ENCODE measurements at places on chromosomes 7 and 10. TPM values are rescaled to one million over a fixed set of nuclear protein-coding genes. Genes with fewer than 3 reads are reported as not detected.

GRCh38 chr7:117082647-117083046, 129.3 kb downstream of the ST7 start:
- H3K4me3 ChIP-seq = no peak overlapping the region
- peaks cover 8% of the 10 kb centered on the region for H3K4me1 ChIP-seq
- DNase-seq = no peak
- no peak overlapping the region for H3K27ac ChIP-seq
- H3K27me3 ChIP-seq = no peaks in the 10 kb centered on the region

DNA sequence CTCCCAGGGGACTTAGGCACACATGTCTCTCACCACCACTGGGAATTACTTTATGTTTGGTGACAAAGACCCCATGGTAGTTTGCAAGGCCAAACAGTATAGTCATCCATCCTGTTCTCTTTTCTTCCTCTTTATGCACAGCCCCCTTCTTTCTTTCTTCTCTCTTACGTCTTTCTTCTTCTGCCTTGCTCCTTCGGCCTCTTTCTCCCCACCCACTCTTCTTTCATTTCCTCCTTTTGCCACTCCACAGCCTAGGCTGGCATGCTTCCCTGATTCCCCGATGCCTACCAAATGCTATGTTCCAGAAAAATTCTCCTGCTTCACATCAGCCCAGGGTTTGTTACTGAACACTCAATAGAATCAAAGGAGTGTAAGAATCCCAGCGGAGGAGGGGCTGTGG, 62.4 kb upstream of the MKLN1 start:
- no peaks in the 10 kb centered on the region for H3K27me3 ChIP-seq
- H3K4me1 ChIP-seq = no peaks in the 10 kb centered on the region
- H3K27ac ChIP-seq = no peak overlapping the region
- H3K4me3 ChIP-seq = no peak overlapping the region

- no peaks in the 10 kb centered on the region for H3K36me3 ChIP-seq
- H3K27me3 ChIP-seq = no peaks in the 10 kb centered on the region
- no peak overlapping the region for H3K4me3 ChIP-seq
Observed at GRCh38 chr7:121797657-121798452, 75.1 kb upstream of the PTPRZ1 start.

- no peaks in the 10 kb centered on the region for H3K4me1 ChIP-seq
- H3K27me3 ChIP-seq = no peaks in the 10 kb centered on the region
- H3K27ac ChIP-seq = no peak overlapping the region
- no peak overlapping the region for H3K4me3 ChIP-seq
Observed at GRCh38 chr7:151839451-151839921, 37.4 kb downstream of the PRKAG2 start.

DNA sequence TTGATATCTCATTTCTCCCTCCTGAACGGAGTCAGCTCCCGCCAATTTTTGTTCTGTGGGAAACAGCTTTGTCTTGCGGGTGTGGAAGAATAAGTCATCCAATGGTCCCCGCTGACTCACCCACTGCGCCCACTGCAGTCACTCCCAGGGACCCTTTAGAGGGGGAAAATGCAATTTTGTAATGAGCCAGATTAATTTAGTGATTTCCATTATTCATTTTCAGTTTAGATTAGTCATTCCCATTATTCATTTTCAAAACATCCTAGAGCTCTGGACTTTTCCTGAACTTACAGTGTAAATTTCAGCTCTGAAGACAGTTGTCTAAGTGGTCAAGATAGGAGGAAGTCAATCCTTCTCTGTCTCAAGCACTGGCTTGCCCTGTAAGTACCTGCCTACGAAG, 154.9 kb upstream of the TMEM72 start:
- no peaks in the 10 kb centered on the region for H3K27me3 ChIP-seq
- no peaks in the 10 kb centered on the region for H3K36me3 ChIP-seq
- no peak overlapping the region for H3K27ac ChIP-seq
- no peak for DNase-seq

DNA sequence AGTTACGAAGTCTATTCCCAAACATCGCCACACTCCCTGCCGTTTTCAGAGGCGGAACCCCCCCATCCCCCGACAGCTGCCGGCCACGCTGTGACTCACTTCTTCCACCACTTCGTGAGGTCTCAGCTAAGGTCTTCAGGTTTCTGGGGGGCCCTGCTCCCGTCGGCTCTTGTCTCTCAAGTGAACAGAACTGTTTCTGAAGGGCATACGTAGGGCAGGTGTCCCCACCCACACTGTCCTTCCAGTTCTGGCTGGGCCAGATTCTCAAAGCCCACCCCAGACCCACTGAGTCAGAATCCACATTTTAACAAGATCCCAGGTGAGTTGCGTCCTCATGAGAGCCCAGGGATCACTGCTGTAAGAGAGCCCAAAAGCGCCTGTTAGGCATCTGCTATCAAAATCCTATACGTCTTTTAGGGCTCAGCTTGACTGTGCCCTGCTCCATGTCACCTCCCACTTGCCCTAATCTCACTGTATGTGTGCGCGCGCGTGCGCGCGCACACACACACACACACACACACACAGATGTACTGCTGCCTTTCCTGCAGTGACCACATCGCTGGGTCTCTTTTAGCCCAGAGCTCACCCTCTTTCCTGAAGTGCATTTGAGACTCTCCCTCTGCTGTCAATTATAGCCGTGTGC, 78.8 kb downstream of the PROSER2 start:
- H3K4me3 ChIP-seq = no peak overlapping the region
- no peak overlapping the region for H3K27ac ChIP-seq
- H3K27me3 ChIP-seq = no peaks in the 10 kb centered on the region
- no peaks in the 10 kb centered on the region for H3K36me3 ChIP-seq
- H3K4me1 ChIP-seq = no peaks in the 10 kb centered on the region

GRCh38 chr7:149205690-149206381, 10.5 kb downstream of the ZNF282 start:
- H3K4me1 ChIP-seq = no peaks in the 10 kb centered on the region
- no peak overlapping the region for H3K27ac ChIP-seq
- no peak overlapping the region for H3K4me3 ChIP-seq
- DNase-seq = no peak
- H3K27me3 ChIP-seq = no peaks in the 10 kb centered on the region
- H3K36me3 ChIP-seq = peaks cover 83% of the 10 kb centered on the region

GRCh38 chr10:84762754-84763394, 434.5 kb downstream of the CCSER2 start:
- H3K27me3 ChIP-seq = no peaks in the 10 kb centered on the region
- H3K4me3 ChIP-seq = no peak overlapping the region
- no peak overlapping the region for H3K27ac ChIP-seq
- H3K4me1 ChIP-seq = no peaks in the 10 kb centered on the region
- H3K36me3 ChIP-seq = no peaks in the 10 kb centered on the region

The C7orf25 gene
- total RNA-seq = 4.4 TPM

The DGKI gene
- total RNA-seq = 4.4 TPM

The TAS2R5 gene
- not detected for total RNA-seq

The ANKRD30A gene
- not detected for total RNA-seq
